HFF-Myc (cell line): ENCODE measurements at places on chromosomes 3 and 15.

- DNase-seq: no peak
Observed at GRCh38 chr3:126353694-126354321, 3.4 kb downstream of the KLF15 start.

DNA sequence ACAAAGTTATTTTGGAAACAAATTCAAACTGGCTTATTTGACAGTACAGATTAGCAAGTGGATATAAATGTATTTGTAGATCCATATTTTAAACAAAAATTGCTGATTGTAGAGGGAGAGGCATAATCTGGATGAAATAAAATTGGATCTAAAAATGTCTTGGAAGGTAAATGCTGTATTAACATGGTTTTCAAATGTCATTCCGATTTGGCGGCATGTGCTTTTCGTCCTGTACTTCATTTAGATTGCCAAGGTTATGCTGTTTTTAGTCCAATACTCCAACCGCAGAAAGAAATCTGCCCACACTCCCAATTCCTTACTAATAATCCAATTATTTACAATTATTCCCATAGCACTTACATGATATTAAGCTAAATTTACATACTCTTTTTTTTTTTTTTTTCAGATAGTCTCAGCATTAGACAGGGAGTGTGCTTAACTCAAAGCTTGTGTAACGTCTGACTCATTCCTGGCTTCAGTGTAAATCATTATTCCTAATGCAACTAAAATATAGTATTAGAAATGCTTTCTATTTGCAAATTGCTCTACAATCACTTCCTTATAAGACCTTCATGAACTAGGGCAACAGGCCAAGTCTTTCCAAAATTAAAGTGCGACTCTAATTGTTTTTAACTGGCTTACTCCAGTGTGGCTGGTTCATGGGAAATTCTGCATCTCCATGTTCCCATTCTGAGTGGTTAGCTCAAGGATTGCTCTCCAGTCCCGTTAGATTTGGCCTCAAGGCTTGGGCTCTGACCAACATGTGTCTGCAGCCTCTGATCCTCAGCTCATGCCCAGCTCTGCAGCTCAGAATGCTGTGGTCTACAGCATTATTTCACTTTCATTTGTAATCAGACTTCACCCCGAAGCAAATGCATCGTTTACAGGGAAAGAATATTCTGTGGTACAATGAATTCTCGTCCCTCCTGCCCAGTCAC is 103.9 kb downstream of the FBN1 start:
- DNase-seq: peak; percentile 65

GRCh38 chr15:42721916-42722315 is 15.0 kb downstream of the CDAN1 start:
- DNase-seq: no peak

DNA sequence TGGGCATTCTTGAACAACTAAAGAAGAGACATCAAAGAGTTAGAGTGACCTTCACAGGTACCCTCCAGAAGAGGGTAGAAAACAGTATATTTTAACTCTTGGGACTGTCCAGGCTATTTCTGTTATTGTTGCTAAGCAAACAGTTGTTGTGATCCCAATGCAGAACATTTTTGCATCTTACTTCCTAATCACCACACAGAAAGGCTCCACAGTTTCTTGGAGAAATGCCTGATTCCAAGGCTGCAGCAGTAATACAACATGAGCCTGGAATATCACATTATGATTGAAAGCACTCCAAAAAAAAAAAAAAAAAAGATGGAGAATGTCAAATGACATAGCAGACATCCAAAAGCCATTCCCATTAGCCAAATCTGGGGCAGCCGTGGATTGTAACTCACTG is 195.6 kb downstream of the CTNNB1 start:
- DNase-seq: no peak

DNA sequence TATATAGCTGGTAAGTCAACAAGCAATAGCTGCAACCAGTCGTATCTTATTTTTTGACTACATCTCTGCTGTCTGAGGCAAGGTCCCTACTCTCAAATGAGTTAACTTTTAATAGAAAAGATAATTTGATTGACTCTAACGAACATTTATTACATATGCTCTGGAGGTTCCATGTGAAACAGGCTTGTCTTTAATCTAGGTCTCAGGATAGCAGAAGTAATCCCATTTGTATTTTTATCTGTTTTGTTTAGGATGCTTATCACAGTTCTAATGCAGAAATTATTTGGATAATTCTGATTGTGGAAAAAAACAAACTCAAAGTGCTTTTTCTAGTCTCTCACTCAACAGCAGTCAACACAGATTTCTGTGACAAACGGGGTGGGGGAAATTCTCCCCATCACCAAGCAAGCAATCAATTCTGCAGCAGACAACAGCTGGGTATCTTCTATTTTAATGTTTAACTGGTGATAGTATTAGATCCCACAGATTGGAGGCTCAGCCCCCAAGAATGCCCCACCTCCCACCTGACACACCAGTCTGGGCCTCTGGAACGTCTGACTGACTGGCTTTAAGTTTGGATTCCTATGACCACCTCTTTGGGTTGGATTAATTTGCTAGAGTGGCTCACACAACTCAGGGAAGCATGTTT is 58.8 kb downstream of the ITPR1 start:
- DNase-seq: no peak

DNA sequence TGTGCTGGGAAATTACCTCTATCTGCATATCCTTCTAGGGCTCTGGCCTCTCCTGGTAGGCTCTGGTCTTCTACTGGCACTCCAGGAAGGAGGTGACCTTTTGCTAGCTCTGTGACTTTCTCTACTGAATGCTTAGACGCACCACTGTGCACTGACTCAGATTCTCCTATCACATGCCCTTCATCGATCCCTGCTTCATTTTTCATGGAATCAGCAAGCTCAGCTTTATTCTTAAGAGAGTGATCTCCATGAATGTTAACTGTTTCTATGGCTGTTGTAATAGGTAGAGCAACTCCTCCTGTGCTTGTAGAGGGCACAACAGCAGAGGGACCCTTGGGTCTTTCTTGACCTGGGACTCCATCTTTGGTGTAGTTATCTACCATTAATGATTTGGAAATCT is 106.6 kb downstream of the MAP4 start:
- no peak for DNase-seq

DNA sequence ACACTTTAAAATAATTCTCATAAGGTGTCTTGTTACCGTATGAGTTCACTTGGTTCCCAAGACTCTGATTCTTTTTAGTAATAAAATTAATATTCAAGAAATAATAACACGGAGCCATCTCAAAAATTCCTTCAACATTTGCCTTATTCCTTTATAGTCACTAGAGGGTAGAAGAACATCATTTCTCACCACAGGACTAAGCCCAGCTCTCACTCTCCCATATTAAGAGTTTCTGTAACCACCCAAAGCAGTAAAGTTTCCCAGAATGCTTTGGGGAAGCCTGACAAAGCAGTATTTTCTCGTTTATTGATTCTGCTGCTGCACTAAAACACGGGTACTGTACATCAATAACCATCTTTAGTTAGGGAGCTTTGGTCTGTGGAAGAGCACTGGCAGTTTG is 114.9 kb downstream of the MCTP2 start:
- DNase-seq: no peak

GRCh38 chr3:177066068-177066467 is 131.2 kb downstream of the TBL1XR1 start:
- no peak for DNase-seq

DNA sequence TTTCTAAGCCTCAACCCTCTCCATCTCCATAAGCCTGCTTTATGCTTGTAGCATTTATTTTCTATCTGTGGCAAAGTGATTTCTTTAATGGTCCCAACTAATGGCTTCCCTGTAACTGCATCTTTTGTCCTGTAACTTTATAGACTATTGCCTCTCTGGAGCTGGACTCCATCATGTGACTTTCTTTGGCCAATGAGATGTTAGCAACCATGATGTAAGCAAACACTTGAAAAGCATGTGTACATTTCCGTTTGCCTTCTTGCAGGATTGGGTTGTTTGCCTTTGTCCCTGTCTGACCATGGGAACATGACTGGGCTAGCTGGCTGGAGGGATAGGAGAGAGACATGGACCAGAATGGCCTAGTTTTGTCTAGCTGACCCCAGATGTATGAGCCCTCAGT is 106.0 kb upstream of the LRIG1 start:
- DNase-seq: no peak

DNA sequence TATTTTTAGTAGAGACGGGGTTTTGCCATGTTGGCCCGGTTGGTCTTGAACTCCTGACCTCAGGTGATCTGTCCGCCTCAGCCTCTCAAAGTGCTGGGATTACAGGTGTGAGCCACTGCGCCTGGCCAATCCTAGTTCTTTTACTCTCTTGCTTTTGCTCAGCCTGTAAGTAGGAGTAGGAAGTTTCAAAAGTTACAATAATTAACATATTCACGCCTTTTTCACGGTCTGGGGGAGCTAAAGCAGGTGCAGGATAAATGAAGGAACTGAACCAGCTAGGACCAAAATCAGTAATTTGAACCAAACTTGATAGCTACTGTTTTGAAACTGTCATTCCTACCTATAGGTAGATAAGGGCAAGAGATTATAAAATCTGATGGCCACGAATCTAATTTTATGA is 98.5 kb downstream of the CACNA1D start:
- no peak for DNase-seq

GRCh38 chr3:138310494-138310893 is 19.2 kb downstream of the NME9 start:
- no peak for DNase-seq

DNA sequence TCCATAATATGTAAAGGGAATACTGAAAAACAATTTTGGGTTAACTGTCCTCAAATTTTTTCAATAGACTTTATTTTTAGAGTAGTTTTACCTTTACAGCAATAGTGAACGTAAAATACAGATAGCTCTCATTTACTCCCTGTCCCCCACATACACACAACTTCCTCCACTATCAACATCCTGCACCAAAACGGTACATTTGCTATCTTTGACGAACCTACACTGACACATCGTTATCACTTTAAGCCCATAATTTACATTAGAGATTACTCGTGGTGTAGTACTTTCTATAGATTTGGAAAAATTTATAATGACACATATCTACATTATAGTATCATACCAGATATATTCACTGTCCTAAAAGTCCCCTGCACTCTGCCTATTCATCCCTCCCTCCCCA is 16.9 kb upstream of the P2RY1 start:
- no peak for DNase-seq

DNA sequence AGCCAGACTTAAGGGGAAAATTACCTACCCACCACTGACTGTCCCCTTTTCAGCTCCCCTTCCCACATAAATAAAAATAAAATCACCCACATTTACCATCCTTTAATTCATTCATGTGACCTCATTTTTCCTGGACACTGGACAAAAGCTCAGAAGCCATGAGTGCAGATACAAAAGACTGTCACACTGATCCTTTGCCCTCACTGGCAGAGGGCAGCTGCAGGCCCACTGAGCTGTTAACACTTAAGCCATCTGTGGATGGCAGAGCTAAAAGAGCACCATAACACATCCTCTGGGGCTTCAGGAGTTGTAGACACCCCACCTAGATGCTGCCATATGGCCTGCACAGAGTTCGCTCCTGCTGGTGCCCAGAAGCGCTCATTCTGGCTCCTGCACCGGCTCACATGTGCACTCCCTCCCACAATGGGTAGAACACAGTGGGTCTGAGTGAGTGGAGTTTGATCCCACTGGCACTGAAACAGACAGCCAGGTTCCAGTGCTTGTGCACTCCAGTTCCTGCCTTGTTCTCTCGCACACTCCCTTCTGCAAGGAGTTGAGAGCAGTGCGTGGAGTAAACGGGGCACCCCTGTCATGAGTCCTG is 38.8 kb downstream of the EDC3 start:
- no peak for DNase-seq

GRCh38 chr15:57495554-57496165 is 96.0 kb upstream of the MYZAP start:
- no peak for DNase-seq

DNA sequence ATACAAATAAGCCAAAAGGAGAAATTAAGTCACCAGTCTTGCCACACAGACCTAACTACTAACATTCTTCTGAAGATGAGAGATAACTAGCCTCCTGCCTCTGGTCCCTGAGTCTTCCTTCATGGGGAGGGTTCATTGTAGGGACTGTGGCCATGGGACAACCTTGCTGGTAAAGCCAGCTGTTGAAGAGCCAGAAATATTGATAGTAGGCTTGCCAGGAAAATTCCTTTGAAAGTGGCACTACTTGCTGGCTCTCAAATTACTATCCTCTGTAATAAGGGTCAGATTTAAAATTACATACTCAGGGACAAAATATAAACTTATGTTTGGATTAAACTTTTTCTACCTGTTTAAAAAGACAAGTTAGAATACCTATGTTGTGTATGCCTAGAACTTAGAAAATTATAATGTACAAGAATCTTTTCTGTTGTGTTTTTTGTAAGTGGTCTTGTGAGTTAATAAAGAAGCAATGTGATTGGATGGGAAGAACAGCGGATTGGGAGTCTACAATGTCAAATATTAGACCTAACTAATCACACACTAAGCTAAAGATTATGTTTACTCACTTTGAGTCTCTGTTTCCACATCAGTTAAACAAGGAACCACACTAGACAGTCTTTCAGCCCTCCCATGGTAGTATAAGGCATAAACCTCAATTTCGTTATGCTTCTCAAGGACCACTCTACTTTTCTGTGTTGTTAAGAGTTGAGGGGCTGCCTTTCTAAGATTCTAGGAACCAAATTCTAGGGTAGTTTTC is 60.0 kb upstream of the TRIM71 start:
- DNase-seq: no peak

DNA sequence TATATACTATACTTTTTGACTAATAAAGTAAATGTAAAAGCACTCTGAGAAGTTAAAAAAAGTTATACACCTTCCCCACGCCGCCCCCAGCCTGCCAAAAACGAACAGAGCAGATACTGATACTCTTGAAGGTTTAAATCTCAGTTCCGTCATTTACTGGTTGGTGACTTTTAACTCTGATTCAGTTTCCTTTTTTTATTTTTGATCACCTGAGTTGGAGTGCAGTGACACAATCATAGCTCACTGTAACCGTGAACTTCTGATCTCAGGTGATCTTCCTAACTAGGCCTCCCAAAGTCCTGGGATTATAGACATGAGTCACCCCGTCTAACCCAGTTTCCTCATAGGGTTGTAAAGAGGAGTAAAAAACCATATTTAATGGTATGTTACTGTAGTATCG is 3.3 kb upstream of the TIPIN start:
- DNase-seq: no peak

- DNase-seq: no peak
Observed at GRCh38 chr15:29337156-29337959, 67.7 kb upstream of the NSMCE3 start.

DNA sequence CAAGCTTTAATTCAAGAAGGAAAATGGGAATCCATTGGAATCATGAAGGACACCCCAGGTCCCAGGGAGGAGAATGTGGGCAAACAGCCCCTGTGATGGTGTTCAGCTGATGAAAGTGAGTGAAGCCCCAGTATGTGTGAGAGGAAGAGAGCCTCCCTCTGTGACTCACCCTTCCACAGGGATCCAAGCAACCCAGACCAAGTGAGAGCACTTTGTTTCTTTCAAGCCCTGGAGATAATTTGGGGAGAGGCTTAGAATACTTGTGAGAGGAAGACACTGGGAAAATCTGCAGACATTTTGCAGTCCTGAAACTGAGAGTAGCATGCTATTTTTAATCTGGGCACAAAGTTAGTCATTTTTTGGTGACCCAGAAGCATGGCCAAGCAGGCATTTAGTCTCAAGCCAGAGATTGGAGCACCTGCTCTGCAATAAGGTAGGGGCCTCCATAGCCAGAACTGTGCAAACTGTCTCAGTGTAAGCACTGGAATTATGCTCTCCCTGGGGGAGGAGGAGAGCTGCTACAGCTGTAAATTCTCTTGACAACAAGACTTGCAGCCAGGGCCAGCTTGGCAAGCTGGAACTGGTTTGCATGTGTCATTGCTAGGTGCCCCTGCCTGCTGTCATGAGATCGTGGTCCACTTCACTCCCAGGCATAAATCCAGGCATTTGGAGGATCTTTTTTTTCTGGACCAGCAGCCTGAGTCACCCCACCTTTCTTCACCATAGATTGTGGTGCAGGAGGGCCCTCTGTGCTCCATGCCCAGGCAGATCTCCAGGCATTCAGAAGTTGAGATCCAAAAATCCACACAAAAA is 537.8 kb upstream of the DPPA4 start:
- no peak for DNase-seq
